ENCODE measurements at places on chromosomes 6 and 20.

DNA sequence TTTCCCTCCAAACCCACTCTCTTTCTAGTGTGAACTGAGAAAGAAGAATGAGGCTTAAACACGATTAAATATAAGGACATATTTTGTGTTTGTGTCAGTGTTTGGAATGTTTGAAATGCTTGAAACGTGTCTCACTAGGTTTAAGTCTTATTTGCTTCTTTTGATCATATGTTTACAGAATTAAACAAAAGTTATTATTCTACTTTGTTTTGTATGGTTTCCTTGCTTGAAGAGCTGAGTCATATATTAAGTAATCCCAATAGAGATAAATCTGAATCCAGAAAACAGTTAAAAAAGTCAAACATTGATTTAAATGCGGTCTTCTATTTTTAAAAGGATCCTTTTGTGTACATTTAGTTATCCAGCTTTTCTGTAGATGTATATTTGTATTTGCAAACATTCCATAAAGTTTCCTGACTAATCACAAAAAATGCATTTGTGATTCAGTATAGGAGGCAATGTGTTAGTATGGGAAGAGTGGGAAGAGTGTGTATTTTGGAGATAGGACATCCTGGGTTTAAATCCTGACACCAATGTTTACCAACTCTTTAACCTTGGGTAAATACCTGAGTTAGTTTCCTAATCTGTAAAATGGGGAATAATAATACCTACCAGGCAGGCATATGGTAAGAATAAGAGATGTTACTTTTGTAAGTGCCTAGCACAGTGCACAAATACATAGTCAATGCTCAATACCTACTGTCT, 72.9 kb downstream of the TSBP1 start:
- DNase-seq, result no peak

DNA sequence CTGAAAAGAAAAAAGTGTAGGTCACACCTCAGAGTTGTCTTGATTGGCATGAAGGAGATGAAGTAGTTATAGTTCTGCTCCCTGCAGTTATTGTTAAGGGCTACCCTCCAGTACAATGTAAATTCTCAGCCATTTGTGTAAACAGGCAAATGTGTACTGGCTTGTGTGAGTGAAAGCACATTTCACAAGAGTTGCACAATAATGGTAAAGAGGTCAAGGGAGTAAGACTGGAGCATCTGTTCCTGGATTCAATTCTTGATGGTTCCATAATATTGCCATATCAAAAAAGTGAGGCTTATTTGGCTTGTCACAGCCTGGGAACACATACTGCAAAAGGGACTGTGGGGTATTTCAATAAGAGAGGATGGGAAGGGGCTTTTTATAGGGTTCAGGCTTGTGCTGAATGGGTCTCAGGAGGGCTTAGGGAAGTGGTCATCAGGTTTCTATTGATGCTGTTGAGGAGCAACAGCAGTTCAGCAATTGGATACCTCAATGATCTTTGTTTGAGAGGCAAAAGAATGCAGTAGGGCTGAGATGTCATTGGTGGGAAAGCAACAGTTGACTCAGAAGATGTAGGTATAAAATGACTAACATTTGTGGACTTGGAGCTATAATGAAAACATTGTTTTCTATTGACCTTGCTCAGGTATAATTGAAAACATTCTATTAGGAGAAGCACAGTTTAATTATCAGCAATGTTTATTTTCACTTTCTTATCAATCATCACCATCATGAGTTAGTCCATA, 402.6 kb downstream of the BCKDHB start:
- DNase-seq, result no peak

- DNase-seq, result no peak
These were observed 574.4 kb downstream of the PRKN start for GRCh38 chr6:162153120-162153519.

DNA sequence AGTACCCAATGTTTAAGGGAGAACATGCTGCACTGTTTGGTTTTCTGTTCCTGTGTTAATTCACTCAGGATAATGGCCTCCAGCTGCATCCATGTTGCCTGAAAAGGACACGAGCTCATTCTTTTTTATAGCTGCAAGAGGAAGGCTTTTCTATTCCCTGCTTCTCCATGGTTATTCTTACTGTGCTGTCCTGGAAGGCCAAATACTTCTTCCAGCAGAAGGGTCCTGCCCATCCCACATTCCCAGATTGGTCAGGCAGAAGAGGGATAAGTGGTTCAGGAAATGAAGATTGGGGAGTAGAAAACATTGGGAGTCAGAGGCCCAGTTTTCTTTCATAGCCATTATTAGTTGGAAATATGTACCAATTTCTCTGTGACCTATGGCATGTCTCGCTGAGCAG, 122.4 kb downstream of the TCP11 start:
- no peak for DNase-seq

DNA sequence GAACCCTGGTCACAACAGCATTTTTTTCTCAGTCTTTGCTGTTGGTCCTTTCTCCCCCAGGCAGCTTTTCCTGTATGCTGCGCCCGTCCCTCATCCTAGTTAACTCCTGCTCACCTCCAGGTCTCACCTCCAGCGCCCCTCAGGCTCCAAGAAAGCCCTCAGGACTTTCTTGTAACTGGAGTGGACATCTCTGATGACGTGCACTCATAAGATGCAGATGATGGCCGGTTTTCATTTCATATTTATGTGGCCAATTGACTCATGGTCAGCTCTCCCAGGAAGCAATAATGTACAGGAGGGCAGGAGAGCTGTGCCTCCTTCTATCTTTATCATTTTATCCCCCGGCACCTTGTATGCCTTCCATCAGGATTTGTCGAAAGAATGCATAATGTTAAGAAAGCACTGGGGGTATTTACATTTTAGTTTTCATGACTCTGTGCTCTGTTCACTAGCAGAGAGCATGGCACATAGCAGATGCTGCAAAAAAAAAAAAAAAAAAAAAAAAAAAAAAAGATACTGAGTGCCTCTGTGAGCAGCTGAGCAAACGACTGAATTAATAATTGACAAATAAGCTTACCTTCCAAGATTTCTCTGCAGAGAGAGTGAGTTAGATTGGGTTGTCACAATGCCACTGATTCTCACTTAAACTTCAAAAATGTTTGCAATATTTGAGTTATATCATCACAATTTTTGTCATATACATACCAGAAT, 170.2 kb downstream of the DOK5 start:
- no peak for DNase-seq

- DNase-seq, result no peak
These were observed 494.7 kb downstream of the CD83 start for GRCh38 chr6:14612016-14612980.

GRCh38 chr6:2990932-2991506, 8.7 kb upstream of the NQO2 start:
- DNase-seq, result no peak

DNA sequence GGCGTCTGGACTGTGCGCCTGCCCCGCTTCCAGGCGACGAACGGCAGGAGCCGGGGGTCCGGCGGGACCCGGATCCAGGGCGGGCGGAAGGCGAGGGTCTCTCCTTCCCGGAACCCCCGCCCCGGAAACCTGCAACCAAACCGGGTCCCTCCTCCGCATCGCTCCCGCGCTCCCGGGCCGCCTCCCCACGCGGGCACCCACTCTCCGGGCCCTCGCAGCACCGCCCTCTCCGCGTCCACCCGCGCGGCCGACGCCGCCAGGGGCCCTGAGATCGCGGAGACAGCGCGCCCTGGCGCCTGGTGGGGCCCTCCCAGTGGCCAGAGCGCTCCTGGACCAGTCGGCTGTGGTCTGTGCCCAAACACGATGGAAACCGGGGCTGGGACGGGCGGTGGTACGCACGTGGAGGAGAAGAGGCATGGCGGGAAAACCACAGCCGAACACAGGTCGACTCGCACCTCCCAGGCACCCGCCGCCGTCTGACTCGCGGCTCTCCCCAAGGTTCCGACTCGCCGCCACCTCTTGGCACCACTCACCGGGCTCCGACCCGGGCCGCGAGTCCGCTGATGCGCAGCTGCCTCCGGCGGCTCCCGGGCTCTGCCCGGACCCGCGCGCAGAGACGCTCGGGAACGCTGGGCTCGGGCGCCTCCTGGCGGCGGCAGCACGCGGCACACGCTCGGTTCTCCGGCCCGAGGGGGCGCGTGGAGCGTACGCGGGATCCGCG, 7.9 kb downstream of the NKX2-2 start:
- peak; percentile 75 for DNase-seq
